ENCODE measurements at places on chromosomes 11 and 22.

DNA sequence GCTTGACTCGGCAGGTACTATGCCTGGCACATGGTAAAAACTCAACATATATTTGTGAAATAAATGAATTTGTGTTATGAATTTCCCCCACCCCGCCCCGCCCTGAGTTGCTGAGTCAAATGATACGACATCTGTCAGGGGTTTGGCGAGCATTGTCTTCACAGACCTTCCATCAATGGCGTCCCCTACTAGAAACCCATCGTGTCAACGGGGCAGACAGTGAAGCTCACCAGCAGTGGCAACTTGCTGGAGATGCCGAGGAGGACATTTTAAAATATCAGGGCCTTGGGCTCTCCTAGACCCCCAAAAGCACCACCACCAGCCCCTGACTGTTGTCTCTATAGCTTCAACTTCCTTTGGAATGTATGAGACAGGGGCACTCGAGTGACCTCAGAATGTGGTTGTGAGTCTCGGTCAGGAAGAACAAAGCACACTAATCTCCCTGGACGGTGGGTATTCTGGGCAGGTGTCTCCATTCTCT, 761 bp upstream of the NXF1 start:
- DNase-seq = no peak

DNA sequence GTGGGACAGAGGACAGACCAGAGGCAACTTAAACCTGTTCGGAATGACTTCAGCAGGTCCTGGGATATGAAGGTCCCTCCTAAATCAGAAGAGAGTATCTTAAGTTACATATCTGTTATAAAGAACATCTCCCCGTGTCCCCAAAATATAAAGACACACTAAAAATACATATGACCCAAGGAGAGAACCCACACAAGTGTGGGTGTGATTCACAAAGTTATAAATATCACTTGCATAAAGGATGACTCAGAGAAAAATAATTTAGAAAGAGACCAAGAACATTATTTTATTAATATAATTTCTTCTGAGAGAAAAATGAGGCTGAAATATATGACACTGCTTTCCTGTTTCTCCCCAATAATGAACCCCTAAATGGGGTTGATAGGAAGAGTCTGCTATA, 14.2 kb downstream of the OR5B21 start:
- DNase-seq = no peak

DNA sequence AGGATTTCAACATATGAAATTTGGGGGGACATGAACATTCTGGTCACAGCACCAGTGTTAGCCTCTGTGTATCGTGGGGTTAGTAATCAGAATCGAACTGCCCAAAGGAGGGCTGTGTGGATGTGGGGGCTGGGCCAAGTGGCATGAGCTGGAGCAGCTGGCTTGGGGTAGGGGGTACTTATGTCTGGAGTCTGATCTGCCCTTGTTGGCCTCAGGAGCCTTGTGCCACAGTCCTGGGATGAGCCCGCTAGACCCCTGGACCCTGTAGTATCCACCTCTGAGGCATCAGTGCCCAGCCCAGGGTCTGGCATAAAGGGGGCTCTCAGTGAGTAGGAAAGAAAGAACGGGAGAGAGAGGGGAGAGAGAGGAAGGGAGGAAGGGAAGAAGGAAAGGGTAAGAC, 67.3 kb downstream of the LRRC32 start:
- no peak for DNase-seq

GRCh38 chr11:76075716-76076115, 130.6 kb downstream of the WNT11 start:
- DNase-seq = no peak

DNA sequence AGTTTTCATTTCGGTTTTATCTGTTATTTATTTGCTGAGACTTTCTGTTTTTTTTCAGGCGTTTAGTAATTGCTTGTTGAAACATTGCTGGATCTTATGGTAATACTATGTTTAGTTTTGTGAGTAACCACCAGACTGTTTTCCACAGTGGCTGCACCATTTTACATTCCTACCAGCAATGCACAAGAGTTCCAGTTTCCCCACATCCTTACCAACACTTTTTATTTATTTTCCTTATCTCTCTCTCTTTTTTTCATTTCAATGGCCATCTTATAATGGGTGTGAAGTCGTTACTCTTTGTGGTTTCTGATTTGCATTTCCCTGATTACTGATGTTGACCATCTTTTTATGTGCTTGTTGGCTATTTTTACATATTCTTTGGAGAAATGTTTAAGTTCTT, 23.7 kb downstream of the USP47 start:
- DNase-seq = no peak

DNA sequence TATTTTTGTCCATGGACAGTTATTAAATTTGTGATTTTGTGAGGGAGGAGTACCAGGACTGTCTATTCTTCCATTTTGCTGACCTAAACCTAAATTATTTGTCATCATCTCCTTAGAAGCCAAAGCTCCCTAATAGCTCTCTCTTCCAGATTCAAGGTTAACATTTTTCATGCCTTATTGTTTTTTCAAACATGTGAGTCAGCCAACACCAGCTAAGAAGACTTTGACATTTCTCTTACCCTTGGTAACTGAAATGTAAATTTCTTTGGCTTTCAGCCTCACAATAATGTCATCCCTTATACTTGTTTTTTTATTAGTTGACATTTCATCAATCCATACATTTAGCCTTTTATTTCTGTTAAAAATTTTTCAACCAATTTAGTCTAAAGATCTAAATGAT, 19.2 kb downstream of the OR52E1 start:
- DNase-seq = no peak

DNA sequence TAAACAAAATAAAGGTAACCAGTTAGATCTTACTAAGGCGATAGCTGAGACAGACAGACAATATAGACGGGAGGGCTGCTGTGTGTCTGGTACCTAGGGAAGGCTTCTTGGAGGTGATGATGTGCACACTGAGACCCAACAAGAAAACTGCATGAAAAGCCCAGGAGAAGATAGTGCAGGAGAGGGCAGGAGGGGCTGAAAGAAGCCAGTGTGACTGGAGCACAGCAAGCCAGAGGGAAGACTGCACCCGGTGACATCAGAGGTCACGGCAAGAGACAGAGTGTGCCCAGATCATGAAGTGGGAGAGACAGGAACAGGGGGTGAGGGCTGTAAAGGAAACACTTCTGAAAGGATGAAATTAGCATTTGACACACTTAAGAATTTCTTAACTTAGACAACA, 266.3 kb downstream of the BRD1 start:
- no peak for DNase-seq

Measured in stimulated activated CD4-positive, alpha-beta T cell treated with anti-CD3 and anti-CD28 coated beads, Interleukin-1b, Interleukin-23, amount 100 ng/mL, for 1 hour (primary cell).